ENCODE measurements at places on chromosomes 3 and 15. TPM values are rescaled to one million over a fixed set of nuclear protein-coding genes. Genes with fewer than 3 reads are reported as not detected.
A peak's percentile ranks its signal among the peaks of the same experiment; 100 is the strongest.

DNA sequence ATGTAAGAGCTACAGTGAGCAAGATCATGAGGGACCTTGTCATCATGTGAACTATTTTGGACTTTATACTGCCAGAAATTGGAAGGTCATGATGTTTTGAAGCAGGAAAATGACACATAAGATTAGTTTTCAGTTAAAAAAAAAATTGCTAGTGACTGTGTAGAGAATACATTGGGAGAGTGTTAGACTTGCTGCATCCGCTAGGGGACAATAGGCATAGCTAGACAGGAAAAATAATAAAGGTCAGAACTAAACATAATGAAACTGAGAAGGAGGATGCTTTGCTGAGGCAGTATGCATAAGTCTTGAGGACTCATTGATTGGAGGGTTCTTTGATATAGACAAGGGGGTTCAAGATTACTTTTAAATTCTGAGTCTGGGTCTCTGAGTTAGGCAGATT lies 275.8 kb upstream of the KCNH8 start:
- H3K4me3 ChIP-seq: no peak overlapping the region
- no peaks in the 10 kb centered on the region for H3K27me3 ChIP-seq
- DNase-seq: no peak

GNB4 gene
- total RNA-seq: 6.3 TPM

DNA sequence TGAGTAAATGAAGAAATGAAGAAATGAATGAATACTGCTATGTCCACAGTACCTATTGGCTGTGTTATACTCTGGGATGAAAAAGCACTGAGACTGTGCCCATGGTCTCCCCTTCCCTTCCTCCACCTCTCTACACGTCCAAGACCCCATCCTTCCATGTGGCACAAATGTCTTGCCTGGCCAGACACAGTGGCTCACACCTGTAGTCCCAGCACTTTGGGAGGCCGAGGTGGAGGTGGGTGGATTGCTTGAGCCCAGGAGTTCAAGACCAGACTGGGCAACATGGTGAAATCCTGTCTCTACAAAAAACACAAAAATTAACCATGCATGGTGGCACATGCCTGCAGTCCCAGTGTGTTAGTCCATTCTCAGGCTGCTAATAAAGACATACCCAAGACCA lies 200.1 kb downstream of the FAM43A start:
- H3K27me3 ChIP-seq: peaks cover 6% of the 10 kb centered on the region
- DNase-seq: no peak
- no peak overlapping the region for H3K4me3 ChIP-seq
- no peaks in the 10 kb centered on the region for H3K4me1 ChIP-seq
- H3K36me3 ChIP-seq: no peaks in the 10 kb centered on the region
- H3K27ac ChIP-seq: no peak overlapping the region

GRCh38 chr15:101009176-101009575 lies 90.0 kb downstream of the LRRK1 start:
- peaks cover 23% of the 10 kb centered on the region for H3K4me1 ChIP-seq
- H3K4me3 ChIP-seq: peak overlapping the region; percentile 83
- H3K27ac ChIP-seq: no peak overlapping the region
- peaks cover 29% of the 10 kb centered on the region for H3K27me3 ChIP-seq
- no peak for DNase-seq

HPS3 gene
- 33.7 TPM for total RNA-seq

DYNC1LI1 gene
- total RNA-seq: 29.7 TPM
